Smooth muscle cell of the brain vasculature (primary cell): ENCODE measurements at places on chromosomes 6 and 20.

DNA sequence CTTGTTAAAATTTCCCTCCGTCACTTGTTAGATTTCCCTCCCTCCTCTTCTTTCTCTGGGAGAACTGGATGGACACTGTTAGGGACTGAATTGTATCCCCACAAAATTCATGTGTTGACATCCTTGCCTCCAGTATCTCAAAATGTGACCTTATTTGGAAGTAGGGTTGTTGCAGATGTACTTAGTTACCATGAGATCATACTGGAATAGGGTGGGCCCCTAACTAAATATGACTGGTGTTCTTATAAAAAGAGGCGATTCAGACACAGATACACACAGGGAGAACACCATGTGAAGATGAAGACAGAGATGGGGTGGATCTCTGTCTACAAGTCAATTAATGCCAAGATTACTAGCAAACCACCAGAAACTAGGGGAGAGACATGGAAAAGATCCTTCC, 139.5 kb downstream of the ALDH8A1 start:
- DNase-seq = no peak

DNA sequence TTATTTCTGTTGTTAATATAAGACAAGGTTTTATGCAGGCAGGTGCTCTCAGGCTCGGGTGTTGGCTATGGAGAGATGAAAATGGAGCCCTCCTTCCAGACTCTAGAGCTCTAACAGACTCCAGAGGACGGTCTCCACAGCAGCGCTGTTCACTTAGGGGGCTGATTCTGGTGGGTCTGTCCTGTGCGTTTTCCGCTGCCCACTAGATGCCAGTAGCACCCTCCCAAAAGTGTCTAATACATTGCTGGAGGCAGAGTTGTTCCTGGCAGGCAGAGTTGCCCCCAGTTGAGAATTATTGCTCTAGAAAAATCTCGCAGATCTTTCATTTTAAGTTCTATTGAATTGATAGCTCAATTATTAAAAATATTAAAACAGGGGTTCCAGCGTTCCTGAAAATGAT, 109.9 kb downstream of the MAP3K4 start:
- DNase-seq = no peak

DNA sequence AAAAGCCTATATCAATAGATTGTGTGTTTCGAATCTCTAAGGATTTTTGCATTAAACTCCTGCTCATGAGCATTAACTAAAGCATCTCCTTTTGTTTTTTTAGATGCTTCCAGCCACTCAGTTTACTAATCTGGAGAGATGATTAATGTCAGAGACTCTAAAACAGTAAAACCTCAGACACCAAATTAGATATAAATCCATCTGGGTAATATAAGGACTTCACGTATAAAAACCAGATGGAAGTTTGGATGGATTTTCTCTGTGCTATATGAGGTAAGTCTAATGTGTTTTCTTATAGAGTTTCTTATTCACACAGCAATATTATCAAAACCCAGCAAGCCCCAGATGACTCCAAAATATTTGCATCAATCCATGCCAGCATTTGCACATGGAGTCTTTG, 137.2 kb downstream of the SYNE1 start:
- no peak for DNase-seq

- DNase-seq = no peak
Observed at GRCh38 chr20:21505810-21506530, 7.9 kb downstream of the NKX2-2 start.

DNA sequence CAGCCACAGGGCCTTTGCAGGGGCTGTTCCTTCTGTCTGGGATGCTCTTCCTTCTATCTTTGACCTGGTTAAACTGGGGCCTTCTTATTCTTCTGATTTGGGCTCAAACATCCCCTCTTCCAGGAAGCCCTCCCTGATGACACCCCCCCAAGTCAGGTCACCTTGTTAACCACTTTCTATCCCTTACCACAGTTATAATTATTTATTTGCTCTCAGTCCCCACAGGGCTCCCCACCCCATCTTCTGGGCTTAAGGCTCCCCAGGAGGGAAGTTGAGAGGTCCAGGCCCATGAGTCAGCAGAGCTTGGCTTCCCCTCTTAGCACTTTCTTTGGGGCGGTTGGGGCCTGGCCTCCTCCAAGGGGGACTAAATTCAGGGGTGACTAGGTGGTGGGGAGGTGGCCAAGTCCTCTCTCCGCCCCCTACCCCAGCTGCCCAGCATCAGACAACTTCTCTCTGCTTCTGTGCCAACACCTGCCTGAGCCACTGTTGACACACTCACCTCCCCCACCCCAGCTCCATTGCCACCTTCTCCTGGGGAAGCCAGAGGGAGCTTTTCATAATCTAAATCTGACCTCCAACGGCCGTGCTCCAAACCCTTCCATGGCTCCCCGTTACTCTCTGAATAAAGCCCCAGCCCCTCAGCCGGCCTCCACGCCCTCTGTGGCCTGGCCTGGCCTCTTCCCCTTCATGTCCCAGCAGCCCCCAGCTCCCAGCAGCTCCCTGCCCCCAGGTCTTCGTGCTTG, 70.0 kb downstream of the CEBPB start:
- no peak for DNase-seq

- DNase-seq = no peak
Observed at GRCh38 chr20:10280018-10280908, 61.6 kb downstream of the SNAP25 start.

- no peak for DNase-seq
Observed at GRCh38 chr20:53918020-53918311, 152.4 kb downstream of the BCAS1 start.

DNA sequence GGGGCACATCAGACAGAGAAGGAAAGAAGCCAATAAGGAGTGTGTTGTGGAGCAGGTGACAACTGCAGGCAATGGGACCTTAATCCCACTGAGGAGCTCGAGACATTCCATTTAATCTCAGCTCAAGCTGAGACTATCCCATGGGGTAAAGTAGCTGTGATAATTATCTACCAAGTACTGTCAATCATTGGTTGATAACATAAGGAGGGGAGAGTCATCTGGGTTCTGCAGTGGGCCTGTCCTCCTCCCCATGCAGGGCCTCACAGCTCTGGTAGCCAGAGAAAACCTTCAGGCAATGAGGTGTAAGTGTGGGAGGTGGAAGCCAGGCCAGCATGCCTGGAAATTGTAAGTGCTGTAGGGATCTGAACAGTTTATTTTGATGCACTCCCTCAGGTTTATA, 375.0 kb upstream of the ARID1B start:
- no peak for DNase-seq

- no peak for DNase-seq
Observed at GRCh38 chr6:137919502-137919823, 52.4 kb downstream of the TNFAIP3 start.

DNA sequence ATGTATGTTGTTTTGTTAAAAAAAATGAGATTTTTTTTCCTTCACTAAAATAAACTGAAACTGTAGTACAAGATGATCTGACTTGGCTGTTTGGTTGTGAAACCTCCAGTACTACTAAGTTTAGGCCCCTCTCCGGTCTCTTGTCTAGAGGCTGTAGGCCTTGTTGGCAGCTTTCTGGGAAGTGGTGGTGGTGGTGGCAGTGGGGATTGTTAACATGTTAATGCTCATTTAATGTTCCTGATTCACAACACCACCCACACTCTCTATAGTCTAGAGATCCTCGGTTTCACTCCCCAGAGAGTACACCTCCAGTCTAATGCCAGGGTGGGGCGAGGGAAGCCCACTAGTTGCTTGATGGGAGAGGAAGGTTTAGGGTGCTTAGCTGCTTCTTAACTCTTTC, 24.1 kb downstream of the STK4 start:
- no peak for DNase-seq

GRCh38 chr6:31579546-31580437, 2.4 kb downstream of the LTB start:
- no peak for DNase-seq

- no peak for DNase-seq
Observed at GRCh38 chr20:40468759-40469158, 220.3 kb downstream of the MAFB start.

- DNase-seq = no peak
Observed at GRCh38 chr6:3625149-3625979, 126.1 kb downstream of the PXDC1 start.

DNA sequence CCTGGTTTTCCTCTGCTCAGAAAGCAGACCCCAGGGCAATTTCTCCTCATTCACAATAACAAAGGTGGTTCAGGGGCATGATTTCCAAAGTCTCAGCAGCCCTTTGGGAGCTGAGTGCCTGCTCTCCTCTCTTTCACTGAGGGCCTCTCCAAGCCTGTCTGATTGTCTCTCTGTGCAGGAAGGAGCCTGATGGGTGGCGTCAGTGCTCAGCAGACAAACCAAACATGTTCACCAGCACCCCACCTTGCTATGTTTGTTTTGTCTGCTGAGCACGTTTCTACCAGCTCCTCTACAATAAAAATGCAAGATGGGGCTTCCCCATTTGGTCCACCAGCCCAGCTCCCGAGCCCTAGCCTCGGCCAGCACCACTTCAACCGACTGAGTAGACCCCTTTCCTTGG, 25.4 kb upstream of the TCP11 start:
- DNase-seq = no peak

GRCh38 chr20:29300579-29301551, 1956.6 kb upstream of the DEFB115 start:
- DNase-seq = no peak

DNA sequence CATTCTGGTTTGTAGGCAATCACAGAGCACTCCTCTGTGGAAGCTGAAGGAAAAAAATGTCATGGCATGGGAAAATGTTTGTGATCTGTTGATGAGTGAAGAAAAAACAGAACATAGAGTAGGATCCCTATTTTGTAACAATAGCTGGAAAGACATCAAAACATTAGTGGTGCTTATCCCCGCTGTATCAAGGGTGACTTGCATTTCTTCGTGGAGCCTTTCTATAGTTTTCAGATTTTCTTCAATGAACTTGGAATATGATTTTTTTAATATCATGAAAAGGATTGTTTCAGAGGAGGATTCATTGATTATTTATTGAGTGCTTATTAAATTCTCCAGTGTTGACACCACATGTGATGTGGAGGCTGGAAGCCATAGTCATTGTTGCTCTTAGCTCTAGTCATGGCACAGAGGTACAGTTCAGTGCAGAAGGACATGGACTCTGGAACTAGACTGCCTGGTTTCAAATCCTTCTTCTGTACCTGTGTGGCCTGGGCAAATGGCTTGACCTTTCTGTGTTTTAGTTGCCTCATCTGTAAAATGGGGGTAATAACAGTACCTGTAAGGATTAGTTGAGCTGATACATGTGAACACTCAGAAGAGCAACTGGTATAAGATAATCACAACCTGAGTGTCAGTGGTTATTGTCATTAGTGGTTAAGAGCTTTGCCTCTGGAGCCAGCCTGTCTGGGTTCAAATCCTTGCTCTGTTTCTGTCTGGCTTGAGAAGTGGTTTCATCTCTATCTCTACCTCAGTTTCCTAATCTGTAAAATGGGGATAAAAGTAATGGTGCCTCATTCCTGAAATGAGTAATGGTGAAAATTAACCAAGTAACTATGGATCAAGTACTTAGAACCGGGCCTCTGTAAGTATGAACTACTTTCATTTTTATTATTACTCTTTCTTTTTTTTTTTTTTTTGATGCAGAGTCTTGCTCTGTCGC, 14.7 kb upstream of the CDKN1A start:
- no peak for DNase-seq

DNA sequence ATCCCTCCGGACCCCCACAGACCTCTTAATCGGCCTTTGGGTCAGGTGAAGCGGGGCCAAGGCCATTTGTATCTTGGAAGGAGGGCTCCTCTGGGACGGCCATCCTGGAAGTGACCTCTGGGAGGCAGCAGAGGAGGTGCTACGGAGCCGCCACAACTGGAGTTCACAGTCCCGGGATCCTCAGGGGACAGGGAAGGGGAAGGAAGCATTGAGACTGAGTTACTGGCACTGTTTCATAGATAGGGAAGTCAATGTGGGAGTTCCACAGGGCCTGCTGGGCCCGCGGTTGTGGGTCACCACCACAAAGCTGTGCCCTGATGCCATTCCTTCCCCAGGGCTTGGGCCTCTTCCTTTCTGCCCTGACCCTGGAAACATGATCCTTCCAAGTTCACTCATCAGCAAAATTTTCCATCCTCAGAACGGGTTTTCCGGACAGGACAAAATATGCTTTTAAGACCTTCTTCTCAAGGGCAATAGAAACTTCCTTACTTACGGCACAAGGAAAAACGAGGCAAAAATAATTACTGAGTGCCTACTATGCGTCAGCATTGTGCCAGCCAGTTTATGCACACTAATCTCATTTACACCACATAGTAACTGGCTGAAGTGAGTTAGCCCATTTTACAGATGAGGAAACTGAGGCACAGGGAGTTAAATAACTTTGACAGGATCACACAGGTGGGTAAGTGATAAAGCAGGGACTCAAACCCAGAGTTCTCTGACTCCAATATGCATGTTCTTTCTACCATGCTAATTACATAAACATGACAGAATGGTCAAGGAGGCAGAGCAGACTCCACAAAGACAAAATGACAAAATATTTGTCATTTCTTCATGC, 143.8 kb downstream of the UNC5CL start:
- no peak for DNase-seq

DNA sequence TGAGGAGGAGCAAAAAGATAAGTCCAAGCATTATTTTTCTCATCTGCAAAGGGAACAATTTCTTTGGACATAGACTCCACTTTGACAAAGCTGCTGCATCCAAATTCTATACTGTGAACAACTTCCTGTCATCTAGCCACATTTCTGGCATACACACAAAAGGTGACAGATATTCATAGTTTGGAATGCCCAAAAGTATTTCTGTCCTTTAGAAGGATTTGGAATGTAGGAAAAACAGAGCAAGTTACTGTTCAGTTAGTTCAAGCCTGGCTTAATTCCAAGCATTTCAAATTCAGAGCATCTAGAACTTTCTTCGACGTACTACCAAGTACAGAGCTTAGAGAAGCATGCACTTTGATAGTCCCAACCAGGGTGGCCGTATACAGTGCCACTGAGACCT, 134.0 kb downstream of the PDE7B start:
- no peak for DNase-seq

DNA sequence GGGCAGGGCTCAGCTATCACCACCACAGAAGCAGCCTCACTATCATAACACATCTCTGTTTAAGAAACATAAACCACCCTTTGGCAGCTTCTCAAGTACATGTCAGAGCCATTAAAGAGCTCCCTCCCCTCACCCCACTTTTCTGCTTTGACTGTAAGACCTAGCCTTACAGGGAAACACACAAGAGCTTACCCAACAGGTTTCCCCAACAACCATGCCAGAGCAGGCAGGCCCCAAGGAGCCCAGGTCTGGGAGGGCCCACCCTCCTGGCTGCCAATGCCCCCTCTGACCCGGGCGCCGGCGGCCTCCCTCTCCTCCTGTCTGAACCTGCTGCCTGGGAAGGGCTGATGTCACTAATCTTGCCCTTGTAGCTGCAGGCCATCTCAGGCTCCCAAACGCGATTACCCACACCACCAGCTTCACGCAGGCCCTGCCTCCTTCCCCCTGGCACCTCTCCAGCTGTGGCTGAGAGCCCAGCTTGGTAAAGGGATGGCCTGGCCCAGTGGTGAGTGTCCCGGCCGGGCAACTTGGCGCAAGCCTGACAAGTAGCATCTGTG, 402.0 kb downstream of the MAFB start:
- no peak for DNase-seq

GRCh38 chr20:23654000-23654399, 16.2 kb upstream of the CST3 start:
- no peak for DNase-seq

DNA sequence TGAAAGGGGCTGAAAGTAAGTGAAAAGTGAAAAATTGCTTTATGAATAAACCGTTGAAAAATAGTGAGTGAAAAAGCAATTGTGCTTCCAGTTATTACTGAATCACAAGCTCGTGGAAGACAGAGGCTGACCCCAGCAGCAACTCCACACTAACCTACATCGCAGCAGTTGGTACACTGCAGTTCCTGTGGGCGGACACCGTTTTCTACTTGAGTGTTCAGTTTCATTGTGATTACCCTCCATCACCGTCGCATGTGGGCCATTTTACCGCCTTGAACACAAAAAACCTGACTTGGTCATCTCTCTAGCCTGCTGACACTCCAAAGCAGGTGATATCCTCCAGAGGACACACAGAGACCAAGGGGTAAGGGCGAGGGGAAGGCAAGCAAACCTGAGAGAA, 28.4 kb downstream of the PRDM1 start:
- no peak for DNase-seq
